ENCODE measurements at places on chromosomes 2 and 18.
A peak's percentile ranks its signal among the peaks of the same experiment; 100 is the strongest.

- H3K27me3 ChIP-seq = no peaks in the 10 kb centered on the region
- H3K4me1 ChIP-seq = no peaks in the 10 kb centered on the region
- no peak overlapping the region for H3K4me3 ChIP-seq
- no peak for DNase-seq
- no peak overlapping the region for H3K27ac ChIP-seq
- no peaks in the 10 kb centered on the region for H3K36me3 ChIP-seq
These were observed 95.2 kb upstream of the BARD1 start for GRCh38 chr2:214904634-214905033.

GRCh38 chr18:41872206-41872605, 82.8 kb upstream of the PIK3C3 start:
- H3K27me3 ChIP-seq = peaks cover 4% of the 10 kb centered on the region
- no peak overlapping the region for H3K27ac ChIP-seq
- no peaks in the 10 kb centered on the region for H3K36me3 ChIP-seq

- peaks cover 34% of the 10 kb centered on the region for H3K27me3 ChIP-seq
- H3K4me3 ChIP-seq = peak overlapping the region; percentile 76
- no peak overlapping the region for H3K27ac ChIP-seq
- H3K36me3 ChIP-seq = no peaks in the 10 kb centered on the region
These were observed 64.7 kb upstream of the MAPRE2 start for GRCh38 chr18:34976534-34976898.

DNA sequence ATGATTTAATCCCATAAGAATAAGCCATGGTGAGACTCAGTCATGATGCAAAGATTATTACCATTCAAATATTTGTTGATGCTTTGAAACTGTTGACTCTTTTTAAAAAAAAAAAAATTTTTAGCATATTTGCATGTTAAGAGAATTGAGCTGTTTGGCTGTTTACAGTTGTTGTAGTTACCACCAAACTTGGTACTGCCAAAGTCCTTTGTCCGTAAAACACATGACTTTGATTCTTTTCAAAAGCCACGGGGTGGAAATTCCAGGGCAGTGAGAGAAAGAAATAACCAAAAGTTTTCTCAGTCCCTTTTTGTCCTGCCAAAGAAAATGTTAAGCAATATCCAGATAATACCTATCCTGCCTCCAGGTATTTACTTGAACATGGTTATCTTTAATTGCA, 474.8 kb downstream of the METTL4 start:
- H3K27ac ChIP-seq = no peak overlapping the region
- no peak overlapping the region for H3K4me3 ChIP-seq
- H3K4me1 ChIP-seq = no peaks in the 10 kb centered on the region
- no peaks in the 10 kb centered on the region for H3K36me3 ChIP-seq
- peaks cover 4% of the 10 kb centered on the region for H3K27me3 ChIP-seq
- no peak for DNase-seq

GRCh38 chr18:78903436-78904178, 76.0 kb upstream of the SALL3 start:
- no peaks in the 10 kb centered on the region for H3K27me3 ChIP-seq
- H3K36me3 ChIP-seq = no peaks in the 10 kb centered on the region
- H3K4me3 ChIP-seq = no peak overlapping the region
- no peaks in the 10 kb centered on the region for H3K4me1 ChIP-seq
- H3K27ac ChIP-seq = no peak overlapping the region

GRCh38 chr2:160228141-160228917, 28.3 kb upstream of the ITGB6 start:
- no peak overlapping the region for H3K4me3 ChIP-seq

Data from activated CD4-positive, alpha-beta T cell treated with anti-CD3 and anti-CD28 coated beads, Interleukin-2, amount 10 ng/mL, durations not matched to agents 7 days and 5 days (primary cell).